Tibial artery (tissue), 4 donors: ENCODE measurements at places on chromosomes 6 and 20.
A peak's percentile ranks its signal among the peaks of the same experiment; 100 is the strongest.

DNA sequence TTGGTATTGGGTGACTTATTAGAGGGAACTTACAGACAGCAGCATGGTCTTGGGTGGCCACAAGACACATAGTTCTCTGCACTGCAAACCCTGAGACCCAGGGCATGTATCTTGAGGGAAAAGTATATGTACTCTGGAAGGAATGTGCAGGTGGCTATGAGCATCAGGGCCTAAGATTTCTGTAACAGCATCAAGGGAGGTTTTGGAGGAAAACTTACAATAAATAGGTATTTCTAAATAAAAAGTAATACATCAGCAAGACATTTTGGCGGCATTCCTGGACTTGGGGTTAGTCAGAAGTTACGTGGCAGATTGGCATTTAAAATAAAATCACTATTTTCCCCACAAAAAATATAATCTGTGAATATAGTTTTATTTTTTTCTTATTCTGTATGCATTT, 8.0 kb upstream of the STX7 start:
- DNase-seq: no peak

DNA sequence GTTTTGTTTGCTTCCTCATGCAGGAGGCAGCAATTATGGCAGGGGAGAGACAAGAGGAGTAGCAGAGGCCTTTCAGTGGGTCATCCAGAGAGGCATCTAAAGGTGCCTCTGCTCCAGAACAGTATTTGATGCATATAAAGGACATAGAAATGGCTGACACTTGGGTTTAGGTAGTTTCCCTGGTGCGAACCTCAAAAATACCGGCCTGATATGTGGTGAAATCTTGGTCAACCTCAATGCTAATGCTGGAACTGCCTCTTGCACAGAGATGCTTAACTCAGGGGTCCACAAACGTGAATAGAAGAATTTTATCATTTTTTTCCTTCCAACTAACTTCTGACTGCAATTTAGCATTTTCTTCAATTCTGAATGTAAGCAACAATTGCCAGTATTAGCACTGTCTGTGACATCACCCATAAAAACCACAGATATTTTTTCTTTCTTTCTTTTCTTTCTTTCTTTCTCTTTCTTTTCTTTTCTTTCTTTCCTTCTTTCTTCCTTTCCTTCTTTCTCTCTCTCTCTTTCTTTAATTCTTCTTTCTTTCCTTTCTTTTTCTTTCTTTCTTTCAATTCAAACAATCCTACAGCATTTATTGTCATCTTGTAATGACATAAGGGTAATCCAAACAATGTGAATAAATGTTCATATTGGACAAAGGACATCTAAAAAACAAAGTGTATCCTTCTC, 180.0 kb upstream of the UST start:
- DNase-seq: no peak

- no peak for DNase-seq
Measured at GRCh38 chr6:69022993-69023392, 387.9 kb downstream of the ADGRB3 start.

DNA sequence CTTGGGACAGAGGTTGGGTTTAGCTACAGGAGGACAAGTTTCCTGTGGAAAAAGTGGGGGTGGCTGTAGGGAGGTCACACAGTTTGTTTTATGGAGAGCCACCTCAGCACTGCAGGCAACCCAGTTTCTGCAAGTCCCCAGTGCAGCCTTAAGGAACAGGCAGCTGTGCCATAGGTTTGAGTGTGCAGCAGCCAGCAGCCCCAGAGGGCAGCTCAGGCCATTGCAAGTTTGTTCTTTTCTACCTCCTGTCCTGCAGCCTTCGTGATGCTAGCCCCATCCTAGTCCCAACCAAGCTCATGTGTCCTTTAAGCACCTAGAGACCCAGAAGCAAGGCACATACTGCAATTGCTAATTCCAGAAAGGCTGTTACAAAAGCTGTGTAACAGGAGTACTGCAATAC, 58.8 kb downstream of the ZBTB9 start:
- no peak for DNase-seq

- no peak for DNase-seq
Measured at GRCh38 chr6:79149884-79150283, 71.8 kb upstream of the PHIP start.

GRCh38 chr6:81054036-81054435, 698.4 kb downstream of the TENT5A start:
- no peak for DNase-seq

- DNase-seq: peak; percentile 60
Measured at GRCh38 chr6:14799928-14800327, 445.9 kb upstream of the JARID2 start.

DNA sequence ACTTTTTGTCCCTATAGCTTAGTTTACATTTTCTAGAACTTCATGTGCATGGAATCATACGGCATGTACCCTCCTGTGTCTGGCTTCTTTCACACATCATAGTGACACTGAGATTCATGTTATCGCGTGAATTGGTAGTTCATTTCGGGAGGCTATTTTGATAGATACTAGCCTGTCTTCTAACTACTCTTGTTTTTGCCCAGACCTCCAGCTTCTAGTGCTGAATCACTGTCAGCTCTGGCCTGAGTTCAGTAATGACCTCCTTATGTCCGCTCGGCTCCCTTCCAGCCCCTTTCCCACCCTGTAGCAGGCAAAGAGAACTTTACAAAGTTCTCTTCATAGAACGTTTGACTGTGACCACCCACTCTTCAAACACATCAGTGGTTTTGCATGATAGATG, 14.1 kb downstream of the MYBL2 start:
- DNase-seq: no peak
